Mammary microvascular endothelial cell (primary cell): ENCODE measurements at places on chromosomes 12 and 14. TPM values are rescaled to one million over a fixed set of nuclear protein-coding genes. Genes with fewer than 3 reads are reported as not detected.

The OTOGL gene
- 0.10 and 0.27 TPM in 2 replicates for total RNA-seq

The RXYLT1 gene
- 15.9 and 18.8 TPM in 2 replicates for total RNA-seq

The TUBA1C gene
- 1,170 and 1,280 TPM in 2 replicates for total RNA-seq

The GARIN6 gene
- not detected in 2 replicates for total RNA-seq

The PRIMA1 gene
- total RNA-seq, result not detected in 2 replicates
